Hippocampal formation (tissue), 2 donors: ENCODE measurements at places on chromosomes 7 and 10.

- no peak for DNase-seq
These were observed 147.8 kb upstream of the KLF14 start for GRCh38 chr7:130881799-130882141.

GRCh38 chr10:62471711-62472110 lies 97.5 kb downstream of the ZNF365 start:
- no peak for DNase-seq

GRCh38 chr7:21946222-21946709 lies 567 bp upstream of the CDCA7L start:
- no peak for DNase-seq

GRCh38 chr7:150788474-150789269 lies 11.5 kb downstream of the TMEM176B start:
- no peak for DNase-seq

DNA sequence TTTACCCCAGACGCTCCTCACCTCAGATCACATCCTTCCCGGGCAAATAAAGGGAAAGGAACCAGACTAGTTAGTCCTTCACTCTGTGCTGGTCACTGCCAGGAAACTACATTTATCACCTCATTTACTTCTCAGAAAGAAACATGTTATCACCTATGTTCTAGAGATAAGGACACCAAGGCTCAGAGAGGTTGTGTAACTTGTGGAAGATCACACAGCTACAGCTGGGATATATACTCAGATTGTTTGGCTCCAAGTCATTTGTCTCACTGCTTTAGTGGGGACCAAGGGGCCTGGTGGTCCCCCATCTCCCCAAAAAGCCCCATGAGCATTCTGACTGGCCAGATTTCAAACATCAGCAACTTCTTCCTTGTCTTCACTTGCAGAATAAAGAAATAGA lies 17.5 kb upstream of the BTBD16 start:
- no peak for DNase-seq

GRCh38 chr7:146176860-146177259 lies 60.3 kb downstream of the CNTNAP2 start:
- no peak for DNase-seq

GRCh38 chr10:97150013-97150595 lies 35.7 kb downstream of the SLIT1 start:
- DNase-seq: no peak

DNA sequence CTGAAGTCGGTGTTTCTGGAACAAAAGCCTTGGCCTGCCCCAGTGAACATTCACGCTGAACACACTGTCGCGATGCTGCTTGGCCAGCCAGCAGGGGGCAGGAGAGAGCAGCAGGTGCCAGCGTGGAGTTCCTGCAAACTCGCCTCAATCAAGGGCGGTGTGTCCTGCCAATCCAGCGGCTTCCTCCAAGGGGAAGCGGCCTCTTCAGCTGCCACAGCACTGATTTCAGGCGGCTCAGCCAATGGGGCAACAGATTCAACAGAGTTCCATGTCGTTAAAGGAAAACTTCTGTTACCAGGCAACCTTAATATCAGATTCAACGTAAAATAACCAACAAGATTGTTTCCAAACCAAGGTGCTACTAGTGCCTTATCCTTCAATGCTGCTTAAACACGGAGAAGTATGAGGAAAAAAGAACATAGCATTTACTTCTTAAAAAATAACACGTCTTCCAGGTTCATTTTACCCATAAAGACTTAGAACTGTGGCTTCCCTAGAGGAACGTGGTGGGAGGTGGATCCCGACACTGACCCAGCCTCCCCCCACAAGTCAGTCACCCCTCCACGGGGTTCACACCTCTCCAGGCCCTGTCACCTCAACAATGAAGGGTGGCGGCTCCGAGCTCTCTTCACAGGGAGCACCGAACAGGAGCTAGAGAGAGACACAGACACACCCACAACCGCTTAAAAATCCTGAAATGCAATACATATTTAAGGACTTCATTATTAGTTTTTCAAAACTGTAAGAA lies 178.2 kb downstream of the DIP2C start:
- DNase-seq: peak; percentile 83

DNA sequence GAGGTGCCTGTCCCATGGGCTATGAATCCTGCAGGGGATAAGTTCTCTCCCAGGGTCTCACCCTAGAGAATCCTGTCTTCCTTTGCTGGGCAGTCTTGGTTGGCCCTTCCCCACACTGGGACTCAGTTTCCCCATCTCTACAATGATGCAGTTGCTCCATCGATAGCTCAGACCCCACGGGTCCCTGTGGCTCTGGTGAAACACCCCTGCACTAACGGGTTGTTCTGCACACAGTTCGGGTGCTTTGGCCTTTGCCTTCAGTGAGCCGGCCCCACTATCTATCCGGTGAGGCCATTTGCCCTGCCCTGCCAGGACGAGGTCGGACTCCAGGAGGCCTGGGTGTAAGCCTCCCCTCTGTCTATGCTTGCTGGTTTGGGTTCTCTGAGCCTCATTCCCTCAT lies 76.5 kb upstream of the PCBD1 start:
- no peak for DNase-seq

- no peak for DNase-seq
These were observed 12.6 kb upstream of the TBRG4 start for GRCh38 chr7:45123913-45124710.

- no peak for DNase-seq
These were observed 12.8 kb downstream of the SUGCT start for GRCh38 chr7:40147371-40148246.

DNA sequence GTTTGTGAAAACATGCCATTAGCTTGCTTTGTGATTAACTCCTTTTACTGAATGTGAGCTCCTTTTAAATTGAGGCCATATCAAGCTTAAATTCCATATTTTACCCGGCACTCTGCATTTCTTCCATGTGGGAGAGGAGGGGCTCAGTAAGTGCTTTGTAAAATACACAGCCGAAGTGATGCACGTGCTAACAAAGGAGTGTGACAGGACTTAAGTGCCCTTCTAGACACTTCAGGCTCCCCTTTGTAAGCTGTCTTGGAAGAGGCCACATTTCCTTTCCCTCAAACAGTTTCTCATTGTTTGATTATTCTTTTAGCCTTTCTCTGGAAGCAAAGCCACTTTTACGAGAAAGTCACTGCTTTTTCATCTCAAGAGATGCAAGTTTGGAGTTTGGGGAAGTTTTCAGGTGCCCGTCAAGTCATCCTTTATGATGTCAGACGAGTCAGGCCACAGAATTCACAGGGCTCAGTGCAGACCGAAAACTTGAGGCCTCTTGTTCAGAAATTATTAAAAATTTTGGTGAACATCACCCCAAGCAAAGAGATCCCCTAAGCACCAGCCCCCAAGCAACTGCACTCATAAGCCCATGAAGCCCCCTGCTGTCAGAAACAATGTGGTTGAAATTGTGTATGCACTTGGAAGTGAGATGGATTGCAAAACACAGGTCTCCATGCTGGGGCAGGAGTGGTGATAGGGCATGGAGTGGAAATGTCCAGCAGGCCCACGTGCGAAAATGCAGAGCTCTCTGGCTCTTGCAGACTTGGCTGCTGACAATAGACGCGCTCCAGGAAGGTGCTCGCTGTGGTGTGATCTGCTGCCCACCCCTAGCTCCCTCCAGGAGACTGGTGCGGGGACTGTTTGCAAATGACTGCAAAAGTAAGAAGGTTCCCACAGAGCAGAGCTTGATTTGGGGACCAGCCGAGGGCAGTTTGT lies 11.5 kb downstream of the IKZF1 start:
- no peak for DNase-seq

DNA sequence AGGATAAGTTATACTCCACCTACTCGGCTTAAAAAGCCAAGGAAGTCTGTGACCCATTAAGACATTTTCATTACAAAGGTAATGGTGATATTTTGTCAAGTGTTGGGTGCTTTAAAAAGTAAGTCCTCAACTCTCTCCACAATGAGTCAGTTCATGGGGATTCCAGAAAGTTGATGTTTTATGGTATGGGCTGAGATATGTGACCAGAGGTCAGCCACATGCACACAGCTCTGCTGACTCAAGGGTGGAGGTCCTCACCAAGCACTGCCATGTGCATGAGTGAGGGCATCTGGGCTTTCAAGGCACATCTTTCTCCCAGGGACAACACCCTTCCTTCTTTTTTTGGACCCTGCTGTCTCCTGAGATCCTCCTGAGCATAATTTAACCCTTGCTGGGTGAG lies 292.9 kb downstream of the PTEN start:
- DNase-seq: no peak

DNA sequence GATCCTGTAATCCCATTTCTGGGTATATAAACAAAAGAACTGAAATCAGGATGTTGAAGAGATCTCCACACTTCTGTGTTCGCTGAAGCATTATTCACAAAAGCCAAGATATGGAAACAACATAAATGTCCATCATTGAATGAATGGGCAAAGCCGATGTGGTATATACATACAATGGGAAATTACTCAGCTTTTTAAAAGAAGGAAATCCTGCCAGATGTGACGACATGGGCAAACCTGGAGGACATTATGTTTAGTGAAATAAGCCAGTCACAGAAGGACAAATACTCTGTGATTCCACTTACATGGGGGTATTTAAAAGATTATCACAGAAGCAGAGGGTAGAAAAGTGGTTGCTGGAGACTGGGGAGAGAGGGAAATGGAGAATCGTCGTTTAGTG lies 23.9 kb upstream of the FAM107B start:
- no peak for DNase-seq

DNA sequence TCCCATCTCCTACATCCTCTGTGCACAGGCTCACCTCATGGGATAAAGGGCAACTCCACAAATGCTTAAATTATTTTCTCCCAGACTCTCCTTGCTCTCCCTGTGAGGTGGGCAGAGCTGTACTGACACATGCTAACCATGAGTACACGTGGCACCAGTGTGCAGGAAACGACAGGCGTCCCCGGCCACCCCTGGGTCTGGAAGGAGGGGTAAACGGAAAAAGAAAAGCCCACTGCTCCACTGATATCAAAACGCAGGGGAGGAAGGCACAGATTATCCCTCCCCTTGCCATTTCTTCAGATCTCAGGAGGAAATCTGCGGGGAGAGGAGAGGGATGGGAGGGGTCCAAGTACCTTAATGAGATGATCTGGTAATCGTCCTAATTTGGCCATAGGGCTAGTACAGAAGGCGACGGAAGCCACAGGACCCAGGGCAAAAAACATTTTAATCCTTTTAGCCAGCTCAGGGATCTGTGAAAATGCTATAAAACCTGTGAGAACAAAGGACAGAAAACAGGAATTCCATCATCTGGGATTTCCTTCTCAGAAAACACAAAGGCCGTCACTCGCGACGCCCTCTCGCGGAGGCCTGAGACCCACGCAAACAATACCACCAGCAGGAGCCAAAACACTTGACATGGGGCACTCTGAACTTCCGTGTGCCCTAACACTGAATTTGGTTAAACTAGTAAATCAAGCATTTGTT lies 17.8 kb upstream of the CH25H start:
- no peak for DNase-seq
